ENCODE measurements at places on chromosomes 7 and 10.

- DNase-seq: no peak
These were observed 717.2 kb downstream of the TNS3 start for GRCh38 chr7:46864716-46865115.

GRCh38 chr7:93725954-93726353, 151.4 kb upstream of the CALCR start:
- no peak for DNase-seq

DNA sequence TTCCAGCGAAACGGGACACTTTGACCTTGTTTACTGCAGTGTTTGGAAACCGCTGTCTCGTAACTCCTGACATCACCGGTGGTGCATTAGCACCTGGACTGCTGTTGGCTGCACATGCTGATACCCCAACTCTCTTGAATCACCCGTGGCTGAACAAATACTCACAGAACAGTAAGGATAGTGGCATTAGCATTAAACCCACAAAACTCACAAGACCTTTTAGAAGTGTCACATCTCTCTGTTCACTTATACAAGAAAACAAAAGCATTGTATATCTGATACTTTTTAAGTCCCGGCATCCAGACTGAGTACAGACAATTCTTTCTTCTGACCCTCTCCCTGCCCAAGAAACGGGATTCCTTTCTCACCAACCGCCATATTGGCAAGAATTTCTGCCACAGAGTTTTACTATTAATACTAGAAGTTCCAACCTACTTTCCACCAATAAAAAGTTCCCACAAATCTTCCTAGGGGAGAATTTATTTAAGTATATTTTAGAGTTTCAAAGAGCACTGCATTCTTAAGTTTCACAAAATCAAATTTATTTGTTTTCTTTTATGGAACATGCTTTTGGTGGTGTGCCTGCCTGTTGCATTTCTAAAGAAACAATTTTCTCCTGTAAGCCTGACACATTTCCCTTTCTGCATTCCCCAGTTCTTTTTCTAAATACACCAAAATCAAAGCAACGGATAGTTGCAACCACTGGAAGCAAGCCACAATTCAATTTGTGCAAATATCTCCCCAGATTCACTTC, 208.4 kb upstream of the KLF14 start:
- DNase-seq: no peak

DNA sequence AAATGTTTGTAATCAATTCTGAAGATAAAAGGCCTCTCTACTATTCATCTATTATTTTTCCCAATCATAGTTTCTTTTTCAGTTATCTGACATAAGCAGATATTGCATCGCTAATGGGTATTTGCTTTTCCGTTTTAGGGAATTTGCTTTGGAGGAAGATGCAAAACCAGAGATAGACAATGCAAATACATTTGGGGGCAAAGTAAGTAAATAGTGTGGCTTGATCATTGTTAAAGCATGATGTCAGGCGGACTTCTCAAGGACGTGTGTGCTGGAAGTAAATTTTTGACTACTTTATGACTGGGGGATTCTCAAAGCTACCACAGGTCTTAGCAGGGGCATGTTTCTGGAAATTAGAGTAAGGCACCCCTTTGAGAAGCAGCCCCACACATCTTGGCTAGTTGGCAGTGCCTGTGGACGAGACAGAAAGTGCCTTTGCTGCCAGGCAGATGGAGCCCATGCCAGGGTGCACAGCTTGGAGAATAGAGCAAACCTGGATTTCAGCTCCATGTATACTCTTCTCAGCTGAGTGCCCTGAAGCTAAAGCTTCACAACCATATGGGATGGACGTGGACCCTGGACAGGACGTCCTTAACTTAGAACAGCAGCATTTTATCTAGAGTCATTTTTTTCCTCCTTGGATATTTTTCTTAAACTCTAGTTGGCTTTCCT, 68.6 kb downstream of the SRI start:
- no peak for DNase-seq

DNA sequence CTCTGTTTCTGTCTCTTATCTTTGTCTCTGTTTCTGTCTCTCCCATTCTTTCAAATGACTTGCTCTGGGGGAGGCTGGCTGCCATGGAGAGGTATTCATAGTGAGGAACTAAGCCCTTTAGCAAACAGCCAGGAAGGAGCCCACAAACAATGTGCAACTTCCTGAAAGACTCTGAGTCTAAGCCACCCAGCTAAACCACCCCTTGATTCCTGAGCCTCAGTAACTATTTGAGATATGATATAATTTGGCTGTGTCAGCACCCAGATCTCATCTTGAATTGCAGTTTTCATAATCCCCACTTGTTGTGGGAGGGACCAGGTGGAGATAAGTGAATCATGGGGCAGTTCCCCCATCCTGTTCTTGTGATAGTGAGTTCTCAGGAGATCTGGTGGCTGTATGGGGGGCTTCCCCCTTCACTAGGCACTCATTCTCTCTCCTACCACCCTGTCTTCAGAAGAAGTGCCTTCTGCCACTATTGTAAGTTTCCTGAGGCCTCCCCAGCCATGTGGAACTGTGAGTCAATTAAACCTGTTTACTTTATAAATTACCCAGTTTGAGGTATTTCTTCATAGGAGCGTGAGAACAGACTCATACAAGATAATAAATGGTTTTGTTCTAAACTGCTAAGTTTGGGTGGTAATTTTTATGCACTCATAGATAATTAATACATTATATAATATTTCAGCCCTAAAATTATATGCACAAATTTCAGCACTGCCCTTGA, 121.2 kb upstream of the FOXP2 start:
- DNase-seq: no peak

GRCh38 chr10:125232841-125233240, 72.5 kb upstream of the CTBP2 start:
- DNase-seq: no peak

DNA sequence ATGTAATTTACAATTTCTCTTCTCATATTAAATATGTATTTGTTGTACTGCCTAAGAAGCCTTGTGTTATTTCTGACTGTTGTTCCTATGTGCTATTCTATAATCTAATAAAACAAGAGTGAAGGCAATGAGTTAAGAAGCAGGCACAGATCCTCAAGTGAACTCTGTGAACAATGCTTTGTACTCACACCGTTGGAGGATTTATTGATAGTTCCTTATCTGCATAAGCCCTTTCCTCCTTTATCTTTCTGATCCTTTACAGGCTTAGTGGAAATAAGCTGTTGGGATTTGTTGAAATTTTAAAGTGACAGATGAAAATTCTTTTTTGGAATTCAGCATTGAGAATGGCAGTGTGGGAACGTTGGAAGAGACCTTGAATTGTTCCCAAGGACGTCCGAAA, 329.6 kb upstream of the NPVF start:
- no peak for DNase-seq

GRCh38 chr7:101558742-101559325, 70.3 kb downstream of the MYL10 start:
- no peak for DNase-seq

GRCh38 chr7:107837145-107837512, 34.1 kb upstream of the SLC26A3 start:
- DNase-seq: no peak

DNA sequence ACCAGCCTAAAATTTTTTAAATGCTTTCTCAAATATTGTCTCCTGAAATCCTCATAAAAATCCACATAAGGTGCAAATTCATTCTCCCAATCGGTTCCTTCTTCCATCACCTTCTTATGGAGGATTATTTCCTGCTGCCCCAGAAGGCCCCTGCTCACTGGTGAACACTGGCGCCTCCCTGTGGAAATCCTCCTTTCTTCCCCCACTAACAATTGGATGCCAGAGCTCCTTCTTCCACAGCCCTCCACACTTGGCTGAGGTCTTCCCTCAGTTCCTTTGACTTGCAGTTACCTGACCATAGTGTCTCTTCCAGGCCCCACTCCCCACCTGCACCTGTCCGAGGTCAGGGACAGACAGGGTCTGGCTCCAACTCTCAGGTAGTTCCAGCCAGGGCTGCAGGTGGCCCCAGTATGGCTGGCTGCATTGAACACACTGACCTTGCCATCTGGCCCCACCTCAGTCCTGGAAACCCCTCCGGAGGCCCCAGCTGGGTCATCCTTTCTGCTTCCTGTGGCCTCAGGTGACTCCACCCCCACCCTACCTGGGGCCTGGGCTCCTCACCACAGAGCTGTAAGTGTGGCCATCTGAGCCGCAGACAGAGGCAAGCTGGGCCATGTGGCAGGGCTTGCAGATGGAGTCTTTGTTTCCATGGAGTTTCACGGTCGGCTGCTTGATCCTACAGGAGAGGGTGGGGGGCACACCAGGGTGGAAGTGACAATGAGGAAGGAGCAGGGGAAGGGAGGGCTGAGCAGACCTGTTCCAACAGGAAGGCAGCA, 18.4 kb downstream of the SPOCK2 start:
- no peak for DNase-seq

DNA sequence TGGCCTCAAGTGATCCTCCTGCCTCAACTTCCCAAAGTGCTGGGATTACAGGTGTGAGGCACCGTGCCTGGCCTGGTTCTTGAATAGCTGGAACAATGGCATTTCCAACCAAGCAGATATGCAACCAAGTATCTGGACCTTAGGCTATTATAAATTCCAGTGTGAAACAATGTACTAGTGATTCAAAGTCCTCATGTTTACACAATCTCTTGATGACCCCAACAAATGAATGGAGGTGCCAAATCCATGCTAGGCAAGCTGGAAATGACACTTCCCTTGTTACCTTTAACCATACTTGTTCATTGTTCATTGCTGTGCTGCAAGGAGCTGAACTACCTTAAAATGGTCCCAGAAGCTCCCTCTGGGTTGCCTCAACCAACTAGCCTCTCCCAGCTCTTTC, 282.2 kb upstream of the KLF14 start:
- no peak for DNase-seq

- DNase-seq: no peak
These were observed 10.7 kb downstream of the APBB1IP start for GRCh38 chr10:26448706-26449435.

DNA sequence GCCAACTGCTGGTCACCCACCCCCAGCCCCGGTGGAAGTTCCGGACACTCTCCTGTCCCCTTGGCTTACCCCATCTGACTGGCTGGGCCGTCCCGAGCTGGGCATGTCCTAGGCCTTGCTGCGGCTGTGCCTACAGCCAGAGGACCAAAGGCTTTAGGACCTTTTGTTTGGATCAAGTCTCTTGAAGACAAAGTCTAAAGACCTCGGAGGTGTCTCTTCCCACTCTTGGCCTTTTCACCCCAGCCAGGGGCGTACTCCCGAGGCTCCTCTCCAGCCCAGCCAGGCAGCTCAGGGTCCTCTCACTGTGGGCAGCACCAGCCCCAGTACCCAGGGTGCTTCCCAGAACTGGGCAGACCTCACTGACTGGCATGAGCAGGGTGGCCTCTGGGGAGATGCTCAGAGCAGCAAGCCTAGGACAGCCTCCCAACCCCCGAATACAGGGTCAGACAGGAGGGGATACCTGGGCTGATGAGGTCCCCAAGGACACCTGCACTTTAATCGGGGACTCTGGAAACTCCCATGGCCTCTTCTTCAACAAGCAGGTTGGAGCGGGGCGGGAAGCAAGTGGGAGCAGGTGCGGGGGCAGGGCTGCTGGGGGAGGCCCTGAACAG, 2.7 kb upstream of the PWWP2B start:
- DNase-seq: no peak

All from NCI-H1105 treated with DMSO at 0.1 percent for 48 hours (cell line).